Stromal cell of bone marrow (primary cell): ENCODE measurements at places on chromosomes 7 and 10.

DNA sequence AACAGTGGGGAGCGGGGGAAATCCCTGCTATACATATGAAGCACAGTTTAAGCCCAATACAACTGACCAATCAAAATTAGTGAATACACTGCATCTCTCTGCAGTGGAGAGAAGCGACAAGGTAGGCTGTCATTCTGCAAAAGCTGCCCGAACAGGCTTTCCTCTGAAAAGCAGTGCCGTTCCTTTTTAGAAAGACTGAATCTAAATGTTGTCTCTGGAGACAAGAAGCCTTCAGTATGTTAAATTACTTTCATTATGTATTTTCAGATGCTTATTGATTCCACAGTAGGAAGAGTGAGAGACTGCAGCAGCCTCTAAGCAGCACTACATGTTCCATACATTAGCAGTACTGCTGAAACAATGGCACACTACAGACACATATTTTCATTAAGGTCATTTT is at the start of gene GPR22:
GPR22 (plus strand) TSS at position 129 of the 400 bp plus-strand sequence. CDS start 4,004 bp downstream, outside the sequence.
- no peak for DNase-seq

GRCh38 chr10:112184052-112184371 is 447 bp upstream of the GPAM start:
- no peak for DNase-seq

- DNase-seq: peak; percentile 57
Observed at GRCh38 chr7:24572393-24572996, 757 bp upstream of the PALS2 start.

DNA sequence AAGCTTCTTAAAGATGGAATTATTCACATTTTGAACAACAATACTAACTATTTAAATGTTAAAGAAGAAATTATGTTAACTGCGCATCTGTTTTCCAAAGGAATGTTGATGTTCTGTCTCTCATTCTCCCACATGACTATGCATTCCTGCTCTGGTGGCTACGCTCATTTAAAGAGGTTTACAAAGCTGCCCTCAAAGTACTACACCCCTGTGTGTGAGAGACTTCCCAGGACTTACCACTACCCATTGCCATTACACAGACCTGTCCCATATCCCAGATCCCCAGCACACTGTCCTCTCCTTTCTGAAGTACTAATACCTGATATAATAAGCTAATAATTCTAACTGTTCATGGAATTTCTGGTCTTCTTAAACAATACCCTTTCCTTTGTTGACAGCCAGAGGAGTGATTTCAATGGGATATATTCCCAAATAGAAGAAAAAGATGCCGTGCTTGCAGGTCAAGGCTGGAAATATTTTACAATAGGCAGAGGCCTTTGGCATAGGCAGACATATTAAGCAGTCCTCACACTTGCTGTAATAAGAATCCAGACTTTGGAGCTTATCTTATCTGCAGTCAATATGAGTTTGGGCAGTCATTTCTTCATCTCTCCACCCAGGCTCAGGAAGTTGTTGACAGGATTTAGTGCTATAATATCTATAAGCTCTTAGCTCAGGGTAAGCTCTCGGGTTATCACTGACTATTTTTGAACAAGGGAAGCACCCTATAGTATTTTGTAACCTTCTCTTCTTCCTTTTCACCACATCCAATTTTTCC is 12.2 kb downstream of the LIPF start:
- no peak for DNase-seq

- DNase-seq: no peak
Observed at GRCh38 chr10:48931188-48931587, 8.5 kb downstream of the LRRC18 start.

DNA sequence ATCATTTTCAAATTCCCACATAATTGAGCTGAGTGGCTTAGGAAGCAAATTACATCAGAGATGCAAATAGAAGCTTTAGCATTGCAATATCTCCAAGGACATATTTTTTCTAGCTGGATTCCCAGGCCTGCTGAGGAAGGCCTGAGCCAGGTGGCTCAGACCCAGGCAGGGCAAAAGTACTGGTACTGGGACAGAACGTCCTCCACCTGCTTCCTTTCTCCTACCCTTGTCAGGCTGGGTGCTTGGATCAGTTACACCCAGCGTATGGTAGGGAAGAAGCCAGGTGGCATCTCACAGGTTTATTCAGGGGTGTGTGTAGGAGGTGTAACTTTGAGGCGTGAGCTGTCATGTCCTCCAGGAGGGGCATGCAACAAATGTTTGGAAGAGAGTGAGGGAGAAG is 3.0 kb upstream of the PANK1 start:
- DNase-seq: no peak

DNA sequence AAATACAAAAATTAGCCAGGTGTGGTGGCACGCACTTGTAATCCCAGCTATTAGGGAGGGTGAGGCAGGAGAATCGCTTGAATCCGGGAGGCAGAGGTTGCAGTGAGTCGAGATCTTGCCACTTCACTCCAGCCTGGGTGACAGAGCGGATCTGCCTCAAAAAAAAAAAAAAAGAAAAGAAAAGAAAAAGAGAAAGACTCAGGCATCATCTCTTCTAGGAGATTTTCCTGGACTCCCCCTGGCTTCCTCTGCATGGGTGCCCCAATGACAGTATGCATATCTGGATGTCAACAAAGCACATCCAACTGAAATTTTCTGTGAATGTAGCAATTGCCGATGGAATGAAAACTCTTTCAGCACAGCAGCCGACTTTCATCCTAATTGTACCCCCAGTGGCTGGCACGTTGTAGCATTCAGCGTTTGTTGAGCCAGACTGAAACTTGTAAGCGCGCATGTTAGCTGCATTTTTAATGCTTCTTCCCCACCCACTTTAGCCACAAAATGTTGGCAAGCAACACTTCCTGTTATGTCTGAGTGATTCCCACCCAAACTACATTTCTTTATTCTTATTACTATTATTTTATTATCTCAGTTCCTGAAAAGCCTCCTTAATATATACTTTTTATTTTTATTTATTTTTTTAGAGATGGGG is 70.2 kb downstream of the PRTFDC1 start:
- no peak for DNase-seq

DNA sequence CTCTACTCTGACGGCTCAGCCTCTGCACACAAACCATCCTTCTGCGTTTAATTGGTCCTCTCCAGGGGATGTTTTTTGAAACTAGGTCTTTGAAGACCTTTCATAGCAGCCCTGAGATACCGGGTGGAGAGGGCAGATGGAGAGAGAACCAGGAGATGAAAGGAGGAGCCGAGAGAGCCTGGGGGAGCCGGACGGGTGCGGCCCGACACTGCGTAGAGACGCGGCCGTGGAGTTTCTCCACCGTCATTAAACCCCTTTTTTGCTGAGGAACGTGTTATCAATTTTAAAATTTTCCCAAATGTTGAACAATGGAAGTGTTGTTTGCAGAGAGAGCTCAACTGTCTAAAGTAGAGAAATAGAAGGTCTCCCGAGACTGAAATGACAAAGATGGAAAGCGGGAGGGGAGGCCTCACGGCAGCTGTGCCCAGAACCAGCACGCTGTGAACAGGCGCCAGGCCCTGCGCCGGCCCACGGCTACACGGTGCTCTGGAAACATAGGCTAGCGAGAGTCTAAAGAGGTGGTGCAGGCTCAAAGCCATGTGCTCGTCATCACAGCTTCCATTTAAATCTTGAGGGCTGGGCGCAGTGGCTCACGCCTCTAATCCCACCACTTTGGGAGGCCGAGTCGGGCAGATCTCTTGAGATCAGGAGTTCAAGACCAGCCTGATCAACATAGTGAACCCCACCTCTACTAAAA is 307.0 kb downstream of the PTPRN2 start:
- no peak for DNase-seq

GRCh38 chr7:23191022-23191421 is 9.2 kb downstream of the NUP42 start:
- no peak for DNase-seq

- DNase-seq: no peak
Observed at GRCh38 chr10:53361281-53361680, 588.7 kb upstream of the MBL2 start.

- no peak for DNase-seq
Observed at GRCh38 chr7:4815609-4816418, 40.4 kb downstream of the AP5Z1 start.

- DNase-seq: no peak
Observed at GRCh38 chr7:151198945-151199848, 11.1 kb downstream of the H2BK1 start.

DNA sequence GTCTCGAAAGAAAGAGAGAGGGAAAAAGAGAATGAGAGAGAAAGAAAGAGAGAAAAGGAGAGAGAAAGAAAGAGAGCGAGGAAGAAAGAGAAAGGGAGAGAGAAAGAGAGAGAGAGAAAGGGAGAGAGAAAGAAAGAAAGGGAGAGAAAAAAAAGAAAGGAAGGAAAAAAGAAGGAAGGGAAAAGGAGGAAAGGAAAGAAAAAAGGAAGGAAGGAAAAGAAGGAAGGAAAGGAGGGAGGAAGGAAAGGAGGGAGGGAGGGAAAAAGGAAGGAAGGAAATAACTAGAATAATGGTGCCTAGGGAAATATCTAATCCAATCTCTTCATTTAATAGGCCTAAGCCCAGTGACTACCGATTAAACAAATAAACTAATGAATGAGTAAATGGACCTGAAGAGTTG is 85.4 kb upstream of the LYZL1 start:
- no peak for DNase-seq

- DNase-seq: no peak
Observed at GRCh38 chr10:71264345-71265200, 52.2 kb downstream of the UNC5B start.

DNA sequence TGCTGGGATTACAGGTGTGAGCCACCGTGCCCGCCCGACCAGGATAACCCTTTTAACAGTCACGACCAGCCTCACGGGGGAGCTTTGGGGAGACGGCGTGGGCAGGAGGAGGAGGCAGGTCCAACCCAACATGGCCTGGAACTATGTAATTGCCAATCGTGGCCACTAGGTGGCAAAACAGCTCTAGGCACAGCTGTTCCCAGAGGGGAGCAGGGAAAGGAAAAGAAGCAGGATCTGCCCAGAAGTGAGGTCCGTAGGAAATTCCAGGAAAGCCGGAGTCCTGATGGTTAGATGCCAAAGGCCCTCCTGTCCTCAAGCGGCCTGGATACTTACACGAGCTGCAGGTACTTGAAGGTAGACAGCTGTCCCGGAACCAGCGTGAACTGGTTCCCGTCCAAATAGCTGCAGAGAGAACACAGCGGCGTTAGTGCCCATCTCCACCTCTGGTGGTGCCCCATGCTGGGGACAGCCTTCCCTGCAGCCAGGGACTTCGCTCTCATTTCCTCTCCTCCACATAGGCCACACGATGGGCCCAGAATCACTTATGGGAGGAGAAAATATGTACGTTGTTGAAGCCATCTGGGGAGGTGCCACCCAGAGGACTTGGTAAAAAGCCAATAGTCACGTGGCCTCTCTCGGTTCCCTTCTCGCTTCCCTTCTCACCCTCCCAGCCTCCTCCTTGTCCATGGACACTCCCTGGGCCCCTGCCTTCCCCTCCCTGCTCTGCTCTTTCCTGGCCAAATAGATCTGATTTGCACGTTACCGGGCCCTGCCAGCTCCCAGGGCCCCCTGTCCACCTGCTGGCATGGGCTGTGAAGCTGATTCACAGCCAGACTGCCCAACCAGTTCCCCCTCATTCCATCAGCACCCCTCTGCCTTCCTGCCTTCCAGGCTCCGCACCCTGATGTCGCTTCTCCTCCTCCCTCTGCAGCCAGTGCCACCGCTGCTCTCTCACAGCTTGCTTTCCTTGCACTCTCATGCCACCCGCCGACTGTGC is 148.1 kb downstream of the SLIT1 start:
- peak; percentile 70 for DNase-seq

DNA sequence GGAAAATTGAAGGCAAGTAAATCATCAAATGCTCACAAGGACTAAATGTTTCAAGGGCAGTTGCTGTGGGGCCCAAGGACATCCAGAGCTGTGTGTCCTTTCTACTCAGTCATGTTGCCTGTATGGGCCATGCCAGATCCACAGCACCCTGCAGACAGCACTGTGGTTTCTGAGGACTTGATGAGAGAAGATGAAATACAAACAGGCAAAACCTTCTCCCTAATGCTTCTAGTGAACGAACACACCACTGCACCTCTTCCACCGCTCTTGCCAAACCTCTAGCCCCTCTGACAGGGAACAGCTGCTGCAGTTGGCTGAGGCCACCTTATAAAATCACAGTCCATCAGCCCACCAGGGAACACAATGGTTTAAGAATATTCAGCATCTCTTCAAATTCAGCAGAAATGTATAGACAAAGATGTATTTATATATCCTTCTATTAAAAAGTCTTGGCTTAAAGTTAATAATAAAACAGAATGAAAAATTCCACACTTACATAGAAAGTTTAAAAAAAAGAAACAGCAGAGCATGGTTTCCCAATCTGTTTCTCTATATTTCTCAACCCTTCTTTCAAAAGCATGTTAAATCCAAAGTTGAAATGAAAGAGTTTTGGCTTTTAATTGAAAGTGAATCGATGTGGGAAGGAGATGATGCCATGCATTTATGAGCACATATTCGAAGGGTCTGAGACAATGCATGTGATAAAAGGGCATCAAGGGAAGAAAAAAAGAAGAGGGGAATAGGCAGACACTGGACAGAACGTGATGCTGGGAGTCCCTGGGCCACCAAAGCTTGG is 14.0 kb downstream of the CYP3A7 start:
- no peak for DNase-seq

GRCh38 chr10:23391821-23392220 is 47.1 kb upstream of the OTUD1 start:
- no peak for DNase-seq

GRCh38 chr7:157016352-157017041 is 6.0 kb upstream of the MNX1 start:
- no peak for DNase-seq

DNA sequence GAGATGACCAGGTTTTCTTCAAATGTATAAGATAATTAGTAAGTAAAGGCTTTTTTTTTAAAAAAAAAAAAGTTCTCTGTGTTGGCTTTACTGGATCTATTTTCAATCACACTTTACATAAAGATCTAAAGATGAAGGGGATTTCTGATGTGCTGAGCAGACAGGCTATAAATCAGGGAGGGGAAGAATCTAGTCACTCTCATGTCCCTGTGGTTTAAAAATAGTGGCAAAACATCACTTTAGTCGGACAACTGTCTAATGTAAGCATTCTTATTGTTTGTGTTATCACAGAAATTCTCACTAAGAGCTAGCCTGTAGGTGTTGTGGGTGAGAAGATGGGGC is 132.7 kb downstream of the ICA1 start:
- no peak for DNase-seq

- no peak for DNase-seq
Observed at GRCh38 chr10:62634576-62634975, 169.9 kb upstream of the ADO start.

- peak; percentile 7 for DNase-seq
Observed at GRCh38 chr10:121926671-121927317, 1.0 kb downstream of the ATE1 start.

DNA sequence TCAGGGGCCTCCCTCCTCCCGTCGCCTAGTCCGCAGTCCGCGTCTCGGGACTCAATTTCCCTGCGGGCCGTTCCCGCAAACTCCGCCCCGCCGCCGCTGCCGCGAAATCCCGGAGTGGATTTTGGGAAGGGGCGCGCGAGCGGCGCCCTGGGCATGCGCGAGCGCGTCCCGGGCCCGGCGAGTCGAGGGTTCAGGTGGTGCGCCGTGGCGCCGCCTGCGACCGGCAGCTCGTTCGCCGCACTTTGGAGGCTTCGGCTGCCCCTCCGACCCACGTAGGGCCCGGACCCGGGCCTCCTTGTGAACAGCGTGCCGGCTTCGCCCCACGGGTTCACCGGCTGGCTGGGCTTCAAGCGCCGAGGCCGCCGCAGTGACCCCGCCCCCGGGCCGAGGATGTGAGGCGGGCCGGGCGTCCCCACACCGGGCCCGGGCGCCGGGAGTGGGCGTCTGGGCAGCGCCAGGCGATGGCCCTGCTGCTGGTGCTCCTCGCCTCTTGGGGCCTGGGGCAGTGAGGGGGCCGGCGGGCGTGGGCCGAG is at the start of gene PLEKHA8:
PLEKHA8 (plus strand) TSS at position 197 of the 533 bp plus-strand sequence. CDS start 351 bp downstream, outside the sequence.
- peak; percentile 61 for DNase-seq
